ENCODE measurements at places on chromosomes 6 and 20. TPM values are rescaled to one million over a fixed set of nuclear protein-coding genes. Genes with fewer than 3 reads are reported as not detected.
A peak's percentile ranks its signal among the peaks of the same experiment; 100 is the strongest.

Gene INSM1
- not detected for total RNA-seq

Gene ZBTB9
- total RNA-seq = 3.4 TPM

Gene PRL
- total RNA-seq = not detected

Gene MAK
- 0.17 TPM for total RNA-seq

Gene TLDC2
- total RNA-seq = not detected

Gene ZNF165
- total RNA-seq = 0.51 TPM

Gene SNAI1
- total RNA-seq = 0.28 TPM

Gene TMEM200A
- total RNA-seq = 0.33 TPM

Gene ADGRF1
- total RNA-seq = not detected

Gene MCHR2
- total RNA-seq = not detected

Gene TMEM217
- 3.2 TPM for total RNA-seq

Gene BTNL2
- not detected for total RNA-seq

Gene LBP
- total RNA-seq = 761 TPM

Gene MYO6
- total RNA-seq = 16.0 TPM

Gene ADGB
- 0.23 TPM for total RNA-seq

Gene TFAP2B
- total RNA-seq = not detected

DNA sequence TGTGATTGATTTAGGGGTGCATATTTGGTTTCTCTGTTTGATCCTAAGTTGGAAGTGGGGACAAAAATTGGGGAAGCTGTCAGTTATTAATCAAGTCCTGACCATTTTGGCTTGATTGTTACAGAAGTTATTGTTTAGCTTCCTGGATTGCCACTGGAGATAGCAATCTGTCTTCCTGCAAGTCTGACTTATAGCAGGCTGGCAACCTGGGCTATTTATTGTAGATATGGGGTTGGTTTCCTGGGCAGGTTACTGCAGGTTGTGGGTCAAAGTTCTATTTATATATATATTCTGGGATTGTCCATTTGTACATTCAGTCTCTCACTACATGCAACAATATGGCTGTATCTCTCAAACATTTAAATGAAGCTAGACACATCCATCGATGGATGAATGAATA lies 17.8 kb downstream of the KCNS1 start:
- DNase-seq = no peak

DNA sequence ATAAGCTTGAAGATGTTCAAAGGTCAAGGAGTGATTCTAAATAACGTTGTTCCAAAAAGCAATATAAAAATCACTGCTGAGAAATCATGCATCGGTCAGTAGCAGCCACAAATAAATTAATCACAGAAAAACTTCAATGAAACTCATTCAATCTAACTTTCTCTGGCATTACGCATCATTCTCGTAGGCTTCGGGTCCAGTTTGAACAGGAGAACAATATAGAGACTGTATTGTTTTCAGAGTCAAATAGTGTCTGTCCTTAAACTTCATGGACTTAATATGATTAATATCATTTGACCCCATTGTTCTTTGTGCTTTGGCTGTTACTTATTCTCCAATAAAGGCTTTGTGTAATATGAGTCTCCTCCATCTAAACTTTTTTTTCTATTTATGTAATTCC lies 200.4 kb downstream of the C6orf118 start:
- no peak for DNase-seq

DNA sequence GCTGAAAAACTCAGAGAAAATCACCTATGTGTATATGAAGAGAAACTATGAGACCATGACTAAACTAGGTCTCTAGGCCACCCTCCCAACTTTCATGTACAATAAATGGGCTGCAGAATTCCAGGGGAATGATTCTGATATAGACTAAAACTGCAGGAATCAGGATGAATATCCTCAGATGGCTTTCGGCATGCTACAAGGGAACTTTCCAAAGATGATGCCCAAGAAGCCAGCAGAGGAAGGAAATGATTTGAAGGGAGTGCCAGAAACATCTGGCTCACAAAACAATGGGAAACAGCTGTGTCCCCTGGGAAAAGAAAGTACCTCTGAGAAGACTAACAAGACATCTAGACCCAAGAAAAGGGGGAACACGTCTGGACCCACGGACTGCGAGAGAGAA lies 41.1 kb downstream of the PLN start:
- no peak for DNase-seq

- DNase-seq = no peak
These were observed 36.4 kb downstream of the PLAGL1 start for GRCh38 chr6:143971482-143972205.

DNA sequence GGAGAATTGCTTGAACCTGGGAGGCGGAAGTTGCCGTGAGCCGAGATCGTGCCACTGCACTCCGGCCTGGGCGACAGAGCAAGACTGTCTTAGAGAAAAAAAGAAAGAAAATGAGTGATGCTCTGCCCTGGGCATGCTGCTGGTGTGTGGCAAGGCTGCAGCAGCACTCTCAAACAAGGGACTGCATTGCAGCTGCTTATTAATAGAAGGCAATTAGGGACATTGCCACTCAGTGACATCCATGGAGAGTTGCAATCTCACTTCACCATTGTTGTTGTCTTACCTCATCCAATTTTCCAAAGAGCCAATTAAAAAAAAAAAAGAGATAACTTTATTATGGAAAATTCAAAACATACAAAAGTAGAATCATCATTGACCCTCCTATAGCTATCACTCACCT lies 131.1 kb downstream of the LRRC1 start:
- no peak for DNase-seq

- no peak for DNase-seq
These were observed 3.1 kb downstream of the HM13 start for GRCh38 chr20:31517373-31517772.

DNA sequence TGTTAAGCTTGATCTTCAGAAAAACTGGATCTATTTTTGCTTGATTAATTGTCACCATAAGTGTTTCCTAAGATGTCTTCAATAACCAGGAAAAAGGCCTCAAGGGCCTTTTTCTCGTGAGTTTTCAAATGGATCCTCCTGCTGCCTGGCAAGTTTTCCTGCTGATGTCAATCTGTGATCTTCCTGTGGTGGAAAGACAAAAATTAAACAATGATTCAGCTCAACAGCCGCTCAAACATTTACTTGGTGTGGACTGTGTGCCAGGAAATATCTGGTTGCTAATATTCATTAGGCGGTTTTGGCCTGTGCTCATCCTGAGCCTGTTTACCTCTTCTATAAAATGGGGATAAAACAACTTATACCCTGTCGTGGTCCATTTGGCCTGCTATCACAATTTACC lies 35.4 kb upstream of the SSTR4 start:
- no peak for DNase-seq

- no peak for DNase-seq
These were observed 93.7 kb downstream of the UBE3D start for GRCh38 chr6:82971877-82972460.

- no peak for DNase-seq
These were observed 90.6 kb downstream of the TIAM2 start for GRCh38 chr6:155085582-155086257.

GRCh38 chr20:56608376-56608775 lies 20.7 kb upstream of the TFAP2C start:
- DNase-seq = no peak

- no peak for DNase-seq
These were observed 161.4 kb downstream of the TBXT start for GRCh38 chr6:166005944-166006899.

- DNase-seq = no peak
These were observed 196.8 kb upstream of the HSF2 start for GRCh38 chr6:122202576-122203137.

DNA sequence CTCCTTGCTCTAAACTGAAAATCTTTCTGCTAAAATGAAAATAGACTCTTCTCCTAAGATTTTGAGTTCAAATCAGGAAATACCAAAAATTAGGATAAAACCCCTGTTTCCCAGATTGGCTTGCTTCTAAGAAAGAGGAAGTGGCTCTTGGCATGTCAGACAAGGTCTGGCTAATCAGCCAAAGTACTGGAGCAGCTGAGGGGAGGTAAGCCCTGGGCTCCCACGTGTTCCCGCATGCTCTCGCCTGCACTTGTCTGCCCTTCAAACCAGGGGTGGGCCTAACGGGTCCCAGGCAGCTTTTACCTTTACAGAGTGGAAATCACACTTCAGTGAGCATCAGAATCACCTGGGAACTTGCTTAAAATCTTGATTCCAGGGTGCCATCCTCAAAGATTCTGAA lies 43.2 kb upstream of the GABRR1 start:
- no peak for DNase-seq

- no peak for DNase-seq
These were observed 104.1 kb upstream of the BMP5 start for GRCh38 chr6:55979526-55979925.

DNA sequence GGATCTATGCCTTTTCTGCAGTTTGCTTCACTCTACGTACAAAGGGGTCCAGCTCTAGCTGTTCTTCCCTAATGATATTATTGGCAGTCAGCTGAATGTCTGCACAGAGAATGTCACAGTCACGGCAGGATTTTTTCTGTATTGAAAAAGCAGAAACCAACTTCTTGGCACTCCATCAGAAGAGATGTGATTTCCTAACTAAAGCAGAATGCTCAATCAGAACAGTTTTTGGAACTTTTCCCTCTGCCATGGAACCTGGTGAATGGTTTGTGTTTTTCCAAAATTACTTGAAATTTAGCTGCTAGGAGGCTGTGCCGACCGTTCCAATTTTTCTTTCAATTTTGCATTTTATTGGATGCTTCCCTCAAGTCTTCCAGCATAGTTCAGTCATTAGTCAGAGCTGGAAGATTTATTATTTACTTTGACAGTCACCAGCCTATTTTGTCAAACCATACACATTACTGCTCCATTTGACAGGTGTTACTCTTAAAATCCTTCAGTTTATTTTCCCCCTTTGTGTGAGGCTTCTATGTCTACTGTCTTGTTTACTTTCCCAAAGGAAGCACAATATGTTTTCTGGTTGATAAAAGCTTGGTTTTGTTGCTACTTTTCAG lies 259.6 kb upstream of the EPHA7 start:
- no peak for DNase-seq

- DNase-seq = no peak
These were observed 98.8 kb downstream of the SOD2 start for GRCh38 chr6:159594106-159594749.

DNA sequence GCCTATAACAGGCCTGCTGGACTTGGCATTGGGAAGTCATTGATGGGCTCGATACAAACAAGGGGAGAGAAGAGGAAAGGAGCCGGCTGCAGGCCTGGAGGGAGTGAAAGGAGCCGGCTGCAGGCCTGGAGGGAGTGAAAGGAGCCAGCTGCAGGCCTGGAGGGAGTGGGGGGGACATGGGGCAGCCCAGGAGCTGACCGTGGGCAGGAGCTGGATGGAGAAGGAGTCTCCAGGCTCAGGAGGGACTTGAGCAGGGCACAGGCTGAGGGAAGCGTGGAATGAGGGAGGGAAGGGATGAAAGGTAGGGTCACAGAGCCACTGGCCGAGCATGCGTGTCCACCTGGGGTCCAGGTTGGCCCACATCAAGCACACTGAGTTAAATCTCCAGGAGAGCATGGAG lies 32.0 kb downstream of the RPP40 start:
- no peak for DNase-seq

GRCh38 chr6:134352786-134353480 lies 35.0 kb upstream of the SGK1 start:
- no peak for DNase-seq

GRCh38 chr6:124487623-124488431 lies 474.4 kb upstream of the RNF217 start:
- no peak for DNase-seq

DNA sequence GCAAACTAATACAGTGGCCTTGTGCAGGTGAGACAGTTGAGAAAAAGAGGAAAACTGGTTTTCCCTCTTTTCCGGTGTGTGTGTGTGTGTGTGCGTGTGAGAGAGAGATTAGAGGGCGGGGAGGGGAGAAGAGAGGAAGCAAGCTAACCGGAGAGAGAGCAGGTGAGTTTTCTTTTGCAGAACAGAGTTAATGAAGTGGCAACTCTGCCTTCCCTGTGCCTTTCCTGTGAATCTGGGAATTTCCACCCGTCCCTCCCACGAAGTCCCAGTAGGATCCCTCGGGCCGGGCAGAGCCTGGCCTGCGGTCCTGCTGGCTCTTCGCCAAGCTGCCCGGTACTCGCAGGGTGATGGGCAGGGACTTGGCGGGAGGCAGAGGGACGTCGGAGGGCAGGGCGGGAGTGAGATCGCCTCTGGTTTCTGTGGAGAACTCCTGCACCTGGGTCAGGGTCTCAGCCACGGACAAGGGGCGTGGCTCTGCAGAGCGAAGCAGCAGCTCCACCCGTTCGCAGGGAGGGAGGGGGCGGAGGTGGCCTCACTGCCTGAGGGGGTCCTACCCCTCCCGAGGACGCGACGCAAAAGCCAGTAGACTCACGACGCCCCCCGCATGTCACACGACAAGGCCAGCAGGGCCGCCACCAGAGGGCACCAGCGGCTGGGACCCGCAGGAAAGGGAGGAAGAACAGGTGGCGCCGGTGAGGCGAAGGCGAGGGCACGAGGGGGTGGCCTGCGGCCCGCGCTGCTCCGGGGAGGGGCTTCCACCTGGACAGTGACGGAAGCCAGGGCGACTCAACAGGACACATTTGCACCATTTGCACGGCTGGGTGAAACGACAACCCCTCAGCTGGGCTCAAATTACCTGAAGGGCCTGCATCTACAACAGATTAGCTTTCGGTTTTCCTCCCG lies 51.2 kb upstream of the RNF182 start:
- peak; percentile 75 for DNase-seq
